ENCODE measurements at places on chromosomes 5 and 9.

DNA sequence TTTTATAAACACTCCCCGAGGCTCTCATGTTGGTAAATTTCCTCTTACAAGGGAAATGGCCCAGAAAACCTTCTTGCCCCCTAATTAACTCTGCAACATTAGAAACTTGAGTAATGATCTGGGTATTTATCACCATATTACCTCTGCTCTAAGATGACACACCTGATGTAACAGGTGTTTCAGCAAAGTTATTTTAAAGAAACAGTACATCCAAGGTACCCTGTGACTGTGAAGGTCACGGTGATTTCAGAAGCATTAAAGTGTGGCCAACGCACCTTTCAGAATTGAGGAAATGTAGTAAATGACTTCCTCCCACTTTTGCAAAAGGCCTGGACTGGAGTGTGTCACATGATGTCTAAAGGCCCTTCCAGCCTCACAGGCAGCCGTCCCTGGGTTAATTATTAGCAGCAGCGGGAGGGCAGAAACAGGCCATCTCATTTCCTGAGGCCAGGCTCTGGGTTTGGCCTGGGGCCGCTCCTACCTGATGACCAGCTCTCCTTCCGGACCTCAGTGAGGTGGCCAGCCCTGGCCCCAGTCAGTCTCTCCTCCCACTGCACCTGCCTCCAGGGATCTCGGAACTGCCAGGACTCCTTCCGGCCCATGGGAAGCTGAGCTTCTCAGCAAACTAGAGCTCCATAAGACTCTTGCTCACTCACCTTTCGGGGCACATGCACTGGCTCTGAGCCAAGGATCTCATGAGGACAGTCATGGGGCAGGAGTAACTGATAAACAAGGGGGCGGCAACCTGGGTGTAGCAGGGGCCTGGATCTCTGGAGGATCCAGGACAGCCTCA lies 20.7 kb downstream of the PTPN3 start:
- no peak for DNase-seq
- H3K27me3 ChIP-seq = no peaks in the 10 kb centered on the region
- H3K4me3 ChIP-seq = no peak overlapping the region
- H3K36me3 ChIP-seq = no peaks in the 10 kb centered on the region
- no peak overlapping the region for H3K27ac ChIP-seq
- H3K4me1 ChIP-seq = no peaks in the 10 kb centered on the region

DNA sequence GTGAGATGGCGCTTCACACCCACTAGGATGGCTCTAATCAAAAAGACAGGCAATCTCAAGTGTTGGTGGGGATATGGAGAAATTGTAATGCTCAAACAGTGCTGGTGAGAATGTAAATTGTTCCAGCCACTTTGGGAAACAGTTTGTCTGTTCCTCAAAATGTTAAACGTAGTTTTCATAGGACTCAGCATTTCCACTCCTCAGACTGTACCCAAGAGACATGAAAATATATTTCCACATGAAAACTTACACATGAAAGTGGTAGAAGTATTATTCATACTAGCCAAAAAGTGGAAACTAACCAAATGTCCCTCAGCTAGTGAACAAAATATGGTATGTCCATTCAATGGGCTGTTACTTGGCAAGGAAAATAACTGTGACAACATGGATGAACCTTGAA lies 107.7 kb upstream of the CTSL start:
- H3K36me3 ChIP-seq = no peaks in the 10 kb centered on the region
- no peaks in the 10 kb centered on the region for H3K27me3 ChIP-seq
- H3K27ac ChIP-seq = no peak overlapping the region
- peaks cover 13% of the 10 kb centered on the region for H3K4me1 ChIP-seq
- no peak for DNase-seq
- no peak overlapping the region for H3K4me3 ChIP-seq

GRCh38 chr5:162911873-162912272 lies 525.5 kb upstream of the CCNG1 start:
- no peak overlapping the region for H3K4me3 ChIP-seq
- no peak for DNase-seq
- H3K27me3 ChIP-seq = no peaks in the 10 kb centered on the region
- no peak overlapping the region for H3K27ac ChIP-seq

DNA sequence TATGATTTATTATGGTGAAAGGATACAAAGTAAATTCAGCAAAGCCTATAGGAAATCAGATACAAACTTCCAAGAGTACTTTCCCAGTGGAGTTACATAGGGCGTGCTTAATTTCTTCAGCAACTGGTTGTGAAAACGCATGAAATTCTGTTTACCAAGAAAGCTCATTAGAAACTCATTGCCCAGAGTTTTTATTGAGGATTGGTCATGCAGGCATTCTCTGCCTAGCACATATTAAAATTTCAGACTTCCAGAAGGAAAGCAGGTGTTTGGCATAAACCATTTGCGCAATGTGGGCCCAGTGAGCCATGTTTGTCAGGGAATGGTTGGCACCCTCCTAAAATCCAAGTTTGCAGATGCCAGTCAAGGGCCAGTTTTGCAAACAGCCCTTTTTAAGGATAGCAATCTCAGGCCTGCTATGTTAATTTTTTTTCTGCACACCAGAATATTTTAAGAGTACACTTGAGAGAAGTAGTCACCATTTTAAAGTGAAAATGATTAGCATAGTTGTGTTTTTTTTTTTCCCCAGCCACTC lies 311.1 kb upstream of the CHD1 start:
- no peaks in the 10 kb centered on the region for H3K36me3 ChIP-seq
- no peak overlapping the region for H3K27ac ChIP-seq
- H3K4me3 ChIP-seq = no peak overlapping the region
- H3K4me1 ChIP-seq = no peaks in the 10 kb centered on the region

- H3K27me3 ChIP-seq = no peaks in the 10 kb centered on the region
- H3K4me1 ChIP-seq = no peaks in the 10 kb centered on the region
- H3K4me3 ChIP-seq = no peak overlapping the region
- H3K27ac ChIP-seq = no peak overlapping the region
- no peaks in the 10 kb centered on the region for H3K36me3 ChIP-seq
- DNase-seq = no peak
These were observed 644.9 kb downstream of the CCDC171 start for GRCh38 chr9:16197578-16198370.

GRCh38 chr5:39785410-39785809 lies 360.6 kb upstream of the DAB2 start:
- H3K4me3 ChIP-seq = no peak overlapping the region
- no peaks in the 10 kb centered on the region for H3K27me3 ChIP-seq

- H3K4me3 ChIP-seq = no peak overlapping the region
- no peaks in the 10 kb centered on the region for H3K27me3 ChIP-seq
- no peak overlapping the region for H3K27ac ChIP-seq
These were observed 31.8 kb downstream of the FAXDC2 start for GRCh38 chr5:154818471-154819116.

DNA sequence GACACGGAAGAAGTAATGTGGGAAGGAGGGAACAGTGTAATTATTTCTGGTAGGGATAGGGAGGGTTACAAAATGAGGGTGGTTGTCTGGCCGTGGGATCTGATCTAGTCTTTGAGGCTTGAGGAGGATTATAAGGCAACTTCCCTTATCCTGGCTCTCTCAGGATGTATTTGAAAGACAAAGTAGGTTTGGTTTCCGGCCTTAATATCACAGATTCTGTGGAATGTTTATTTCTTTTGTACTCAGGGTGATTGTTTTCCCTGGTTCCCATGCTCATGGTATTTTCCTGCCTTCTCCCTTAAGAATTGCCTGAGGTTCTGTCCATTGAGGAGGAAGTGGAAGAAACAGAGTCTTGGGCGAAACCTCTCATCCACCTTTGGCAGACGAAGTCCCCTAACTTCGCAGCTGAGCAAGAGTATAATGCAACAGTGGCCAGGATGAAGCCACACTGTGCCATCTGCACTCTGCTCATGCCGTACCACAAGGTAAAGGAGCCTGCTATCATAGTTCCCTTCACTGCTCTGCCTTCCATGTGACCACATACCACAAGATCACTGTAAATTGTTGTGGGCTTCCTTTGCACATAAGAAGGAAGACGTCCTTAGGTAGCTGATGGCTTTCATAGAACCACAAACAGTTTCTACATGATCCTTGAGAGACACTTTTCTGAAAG lies 253.8 kb downstream of the KDM4C start:
- H3K27ac ChIP-seq = no peak overlapping the region
- H3K27me3 ChIP-seq = no peaks in the 10 kb centered on the region
- H3K4me1 ChIP-seq = no peaks in the 10 kb centered on the region

DNA sequence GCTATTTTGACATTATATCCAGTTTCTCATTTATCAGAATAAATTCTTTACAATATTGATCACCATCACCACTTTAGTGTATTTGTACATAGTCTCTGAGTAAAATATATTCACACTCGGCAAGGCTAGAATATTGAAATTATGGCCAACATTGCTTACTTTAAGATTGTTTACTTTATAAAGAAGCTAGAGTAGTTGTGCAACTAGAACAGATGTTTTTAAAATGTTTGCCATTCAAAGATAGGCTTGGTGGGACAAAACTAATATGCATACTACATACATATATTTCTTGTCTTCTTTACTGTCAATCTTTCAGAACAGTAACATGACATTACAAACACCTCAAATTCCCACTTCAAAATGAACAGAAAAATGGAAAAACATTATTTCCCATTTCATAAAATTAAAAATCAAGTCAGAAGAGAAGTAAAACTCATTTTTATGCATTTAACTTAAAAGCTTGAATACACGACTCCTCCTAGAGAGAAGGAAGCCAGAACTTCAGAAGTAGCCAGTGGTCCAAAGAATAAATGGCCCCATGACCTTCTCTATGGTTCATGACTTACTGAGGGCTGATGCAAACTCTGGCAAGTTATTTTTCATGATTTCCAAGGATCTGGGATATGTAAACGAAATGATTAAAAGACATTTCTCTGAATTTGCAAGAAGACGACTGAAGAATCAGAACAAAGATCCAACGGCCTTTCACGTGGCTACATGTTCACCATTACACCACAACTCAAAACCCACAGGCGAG lies 14.1 kb downstream of the MTX3 start:
- no peaks in the 10 kb centered on the region for H3K27me3 ChIP-seq
- H3K27ac ChIP-seq = no peak overlapping the region
- H3K36me3 ChIP-seq = peaks cover 67% of the 10 kb centered on the region
- no peak overlapping the region for H3K4me3 ChIP-seq
- no peak for DNase-seq

DNA sequence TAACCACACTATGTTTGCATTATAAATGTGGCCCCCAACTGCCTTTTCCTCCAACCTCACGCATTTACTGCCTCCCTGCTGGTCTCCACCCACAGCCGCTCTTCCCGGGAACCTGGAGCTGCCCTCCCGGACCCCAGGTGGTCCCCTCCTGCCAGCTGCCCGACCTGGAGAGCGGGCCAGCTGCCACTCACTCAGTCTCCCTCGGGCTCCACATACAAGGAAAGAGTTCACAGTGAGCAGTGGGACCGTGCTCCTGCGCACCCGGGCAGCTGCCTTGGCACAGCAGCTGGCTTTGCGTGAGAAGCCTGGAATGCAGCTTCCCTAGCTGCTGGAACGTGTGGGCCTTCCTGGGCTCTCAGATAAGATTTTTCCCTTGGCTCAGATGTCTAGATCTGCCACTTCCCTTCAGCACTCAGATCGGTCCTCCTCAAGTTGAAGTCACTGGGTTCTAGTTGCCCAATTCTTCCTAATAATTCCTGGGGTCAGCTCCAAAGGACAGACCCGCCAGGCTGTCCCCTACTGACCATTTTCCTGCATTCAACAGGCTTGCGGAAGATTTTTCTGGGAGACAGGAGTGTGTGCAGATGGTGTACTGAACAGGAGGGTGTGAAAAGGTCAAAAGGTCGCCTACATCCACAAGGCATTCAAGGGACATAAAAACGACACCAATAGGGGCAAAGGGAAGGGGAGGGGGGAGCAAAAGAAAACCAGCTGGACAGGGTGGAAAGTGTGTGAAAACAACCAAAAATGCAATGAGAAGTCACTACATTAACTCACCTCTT lies 69.1 kb downstream of the MYO10 start:
- no peaks in the 10 kb centered on the region for H3K4me1 ChIP-seq
- no peak overlapping the region for H3K4me3 ChIP-seq
- peaks cover 2% of the 10 kb centered on the region for H3K27me3 ChIP-seq

DNA sequence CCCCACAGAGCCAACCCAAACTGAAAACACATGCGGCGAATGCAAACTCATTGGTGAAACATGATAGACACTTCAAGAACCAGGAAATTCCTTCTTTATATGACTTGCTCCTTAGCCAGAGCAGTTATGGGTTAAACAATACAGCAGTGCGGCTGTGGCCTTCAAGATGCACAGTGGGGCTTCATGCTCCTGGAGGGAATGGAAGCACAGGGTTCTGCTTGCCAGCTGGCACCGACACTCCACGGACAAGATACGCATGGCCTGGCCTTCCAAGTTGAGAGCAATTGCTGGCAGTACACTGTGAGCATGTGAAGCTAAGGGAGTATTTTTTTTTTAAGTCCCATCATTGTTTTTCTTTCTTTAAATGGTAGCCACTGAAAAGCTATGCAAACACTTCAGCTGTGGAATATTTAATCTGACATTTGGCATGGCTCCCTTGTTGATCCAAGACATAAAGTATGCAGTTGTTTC lies 451.6 kb upstream of the CD180 start:
- no peak overlapping the region for H3K4me3 ChIP-seq
- H3K27me3 ChIP-seq = no peaks in the 10 kb centered on the region
- H3K4me1 ChIP-seq = peaks cover 5% of the 10 kb centered on the region
- peak overlapping the region; percentile 65 for H3K27ac ChIP-seq

- H3K27me3 ChIP-seq = peaks cover 9% of the 10 kb centered on the region
- DNase-seq = no peak
- H3K4me3 ChIP-seq = no peak overlapping the region
- peaks cover 7% of the 10 kb centered on the region for H3K4me1 ChIP-seq
- no peak overlapping the region for H3K27ac ChIP-seq
These were observed 13.4 kb upstream of the XPA start for GRCh38 chr9:97710356-97711222.

- H3K27me3 ChIP-seq = no peaks in the 10 kb centered on the region
- DNase-seq = no peak
- no peak overlapping the region for H3K27ac ChIP-seq
- no peaks in the 10 kb centered on the region for H3K4me1 ChIP-seq
- no peak overlapping the region for H3K4me3 ChIP-seq
These were observed 190.1 kb downstream of the CWC27 start for GRCh38 chr5:64958757-64959391.

Measured in tibial nerve (tissue), 4 donors.